ENCODE measurements at places on chromosomes 11 and 22. TPM values are rescaled to one million over a fixed set of nuclear protein-coding genes. Genes with fewer than 3 reads are reported as not detected.

GRCh38 chr11:116776522-116776984, 3.8 kb upstream of the BUD13 start:
- peaks cover 19% of the 10 kb centered on the region for H3K4me1 ChIP-seq
- H3K36me3 ChIP-seq: peaks cover 16% of the 10 kb centered on the region
- DNase-seq: no peak
- no peak overlapping the region for H3K27ac ChIP-seq
- no peak overlapping the region for H3K4me3 ChIP-seq

GRCh38 chr11:1654388-1655167, 25.0 kb downstream of the KRTAP5-5 start:
- H3K4me1 ChIP-seq: peaks cover 38% of the 10 kb centered on the region
- no peaks in the 10 kb centered on the region for H3K27me3 ChIP-seq
- H3K36me3 ChIP-seq: no peaks in the 10 kb centered on the region
- peak; percentile 46 for DNase-seq

DNA sequence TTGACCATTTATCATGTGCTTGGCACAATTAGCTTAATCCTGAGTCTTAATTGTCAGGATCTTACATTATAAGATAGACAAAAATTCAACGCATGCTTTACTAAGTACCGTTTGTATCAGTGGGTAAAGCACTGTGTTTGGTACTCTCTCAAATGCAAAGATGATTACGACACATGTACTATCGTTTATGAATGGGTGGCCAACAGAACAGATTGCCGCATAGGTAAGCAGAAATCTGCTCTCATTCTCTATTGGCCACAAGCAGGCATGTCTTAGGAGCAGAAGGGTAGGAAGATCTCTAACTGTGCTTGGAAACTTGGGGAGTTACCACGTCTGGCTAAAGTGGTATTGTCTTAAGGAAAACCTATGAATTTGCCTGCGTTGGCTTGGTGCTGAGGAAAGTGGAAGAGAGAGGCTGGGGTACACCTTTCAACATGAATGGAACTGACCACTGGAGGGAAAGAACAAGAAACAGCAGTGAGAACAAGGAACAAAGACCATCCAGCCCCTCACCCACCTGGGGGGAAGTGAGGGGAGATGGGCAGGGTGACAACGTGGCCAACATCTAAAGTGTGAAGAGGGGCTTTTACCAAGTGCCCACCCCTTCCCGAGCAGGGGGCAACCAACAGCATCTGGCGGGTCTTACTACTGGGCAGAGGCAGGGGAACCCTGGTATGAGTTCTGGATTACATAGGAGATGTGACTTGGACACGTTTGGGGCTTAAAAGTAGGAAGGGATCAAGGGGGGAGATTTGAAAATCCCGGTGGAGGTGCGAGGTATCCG, 1.0 kb upstream of the TUBA8 start:
- DNase-seq: no peak
- no peak overlapping the region for H3K4me3 ChIP-seq
- H3K36me3 ChIP-seq: no peaks in the 10 kb centered on the region
- no peaks in the 10 kb centered on the region for H3K4me1 ChIP-seq
- H3K27ac ChIP-seq: no peak overlapping the region

GRCh38 chr11:84721561-84721961, 905.6 kb downstream of the DLG2 start:
- peaks cover 3% of the 10 kb centered on the region for H3K27me3 ChIP-seq
- H3K27ac ChIP-seq: no peak overlapping the region
- no peak for DNase-seq
- no peaks in the 10 kb centered on the region for H3K4me1 ChIP-seq
- H3K36me3 ChIP-seq: no peaks in the 10 kb centered on the region
- H3K4me3 ChIP-seq: no peak overlapping the region

GRCh38 chr11:27421819-27422494, 50.6 kb downstream of the LGR4 start:
- H3K4me3 ChIP-seq: no peak overlapping the region
- no peak overlapping the region for H3K27ac ChIP-seq
- H3K27me3 ChIP-seq: no peaks in the 10 kb centered on the region

DNA sequence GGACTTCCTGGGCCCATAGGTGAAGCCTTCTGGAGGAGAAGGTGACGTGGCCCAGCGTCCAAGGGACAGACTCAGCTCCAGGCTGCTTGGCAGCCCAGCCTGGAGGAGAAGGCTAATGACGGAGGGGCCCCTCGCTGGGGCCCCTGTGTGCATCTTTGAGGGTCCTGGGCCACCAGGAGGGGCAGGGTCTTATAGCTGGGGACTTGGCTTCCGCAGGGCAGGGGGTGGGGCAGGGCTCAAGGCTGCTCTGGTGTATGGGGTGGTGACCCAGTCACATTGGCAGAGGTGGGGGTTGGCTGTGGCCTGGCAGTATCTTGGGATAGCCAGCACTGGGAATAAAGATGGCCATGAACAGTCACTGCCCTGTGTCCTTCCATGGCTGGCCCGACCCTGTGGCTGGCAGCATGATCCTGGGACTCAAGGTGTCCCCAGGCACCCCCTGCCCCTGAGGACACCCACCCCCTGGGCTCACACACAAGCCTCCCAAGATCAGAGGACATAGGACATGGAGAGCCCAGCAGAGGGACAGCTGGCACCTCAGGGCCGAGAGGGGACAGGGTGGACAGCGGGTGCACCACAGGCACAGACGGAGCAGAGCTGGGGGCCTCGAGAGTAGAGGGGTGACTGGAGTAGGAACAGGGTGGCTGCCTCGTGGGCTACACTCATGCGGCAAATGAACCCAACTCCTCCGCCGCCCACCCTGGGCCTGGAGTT, 10.1 kb downstream of the SIGIRR start:
- no peak for DNase-seq
- peak overlapping the region; percentile 65 for H3K27ac ChIP-seq
- H3K4me3 ChIP-seq: no peak overlapping the region
- peaks cover 5% of the 10 kb centered on the region for H3K36me3 ChIP-seq
- H3K4me1 ChIP-seq: peaks cover 4% of the 10 kb centered on the region

GRCh38 chr22:48096851-48097665, 1334.6 kb downstream of the TBC1D22A start:
- H3K27ac ChIP-seq: no peak overlapping the region
- no peak overlapping the region for H3K4me3 ChIP-seq
- H3K36me3 ChIP-seq: no peaks in the 10 kb centered on the region
- no peaks in the 10 kb centered on the region for H3K4me1 ChIP-seq

- no peak overlapping the region for H3K4me3 ChIP-seq
- H3K36me3 ChIP-seq: no peaks in the 10 kb centered on the region
- no peaks in the 10 kb centered on the region for H3K4me1 ChIP-seq
Observed at GRCh38 chr11:8706673-8707432, 24.3 kb downstream of the RPL27A start.

DNA sequence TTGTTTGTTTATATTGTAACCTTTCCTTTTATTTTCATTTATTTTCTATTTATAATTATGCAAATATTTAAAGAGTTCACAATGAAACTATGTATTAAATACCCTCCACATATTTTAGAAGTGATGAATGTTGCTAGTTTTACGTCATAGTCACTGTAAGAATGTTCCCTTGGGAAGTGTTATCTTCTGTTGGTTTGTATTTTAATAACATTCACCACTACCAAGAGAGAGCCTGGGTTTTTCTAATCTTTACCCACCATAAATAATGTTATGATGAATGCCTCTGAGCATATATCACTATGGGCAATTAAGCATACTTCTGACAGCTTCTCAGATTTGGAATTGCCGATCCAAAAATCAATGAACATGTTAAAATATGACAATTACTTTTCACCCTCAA, 80.7 kb downstream of the GGT1 start:
- no peaks in the 10 kb centered on the region for H3K36me3 ChIP-seq
- no peak overlapping the region for H3K4me3 ChIP-seq
- no peak for DNase-seq
- no peaks in the 10 kb centered on the region for H3K4me1 ChIP-seq

DNA sequence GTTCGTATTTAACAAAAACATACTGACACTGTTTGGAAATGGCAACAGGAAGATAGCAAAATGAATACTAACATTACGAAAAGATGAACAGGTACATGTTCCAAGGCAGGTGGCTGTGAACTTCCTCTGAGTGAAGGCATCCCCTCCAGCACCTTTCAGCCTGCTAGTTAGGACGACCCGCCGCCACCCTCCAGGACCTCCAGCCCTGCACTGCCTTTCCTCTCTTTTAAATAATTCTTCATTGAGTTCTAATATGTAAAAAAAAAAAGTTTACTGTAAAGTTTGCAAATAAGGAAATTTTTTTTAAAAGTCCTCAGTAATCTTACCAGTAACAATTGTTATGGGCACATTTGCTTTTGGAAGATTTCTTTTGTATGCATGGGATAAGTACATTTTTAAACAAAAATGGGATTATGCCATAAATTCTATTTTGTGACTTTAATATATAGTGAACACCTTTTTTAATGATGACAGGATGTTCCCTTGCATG, 6.0 kb downstream of the NEAT1 start:
- H3K4me1 ChIP-seq: peaks cover 20% of the 10 kb centered on the region
- DNase-seq: no peak
- no peak overlapping the region for H3K4me3 ChIP-seq
- H3K27me3 ChIP-seq: no peaks in the 10 kb centered on the region

DNA sequence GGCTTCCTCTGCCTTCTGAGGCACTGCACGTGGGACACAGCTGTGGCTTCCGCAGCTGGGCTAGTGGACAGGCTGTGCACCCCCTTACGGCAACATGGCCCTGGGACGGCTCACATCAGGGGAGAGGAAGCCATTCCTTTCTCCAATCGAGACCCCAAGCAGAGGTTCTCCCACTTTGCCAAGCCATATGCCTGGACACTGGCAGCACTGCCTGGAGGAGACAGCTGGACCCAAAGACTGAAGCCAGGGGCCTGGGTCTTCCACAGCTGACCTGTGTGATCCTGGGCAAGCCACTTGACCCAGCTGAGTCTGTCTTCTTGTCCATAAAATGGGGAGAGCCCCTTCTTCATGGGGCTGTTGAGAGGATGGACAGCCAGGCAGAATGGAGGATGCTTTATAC, 65.4 kb downstream of the SHISAL1 start:
- H3K27me3 ChIP-seq: no peaks in the 10 kb centered on the region
- H3K4me1 ChIP-seq: no peaks in the 10 kb centered on the region
- H3K36me3 ChIP-seq: no peaks in the 10 kb centered on the region
- H3K4me3 ChIP-seq: no peak overlapping the region
- H3K27ac ChIP-seq: no peak overlapping the region

DNA sequence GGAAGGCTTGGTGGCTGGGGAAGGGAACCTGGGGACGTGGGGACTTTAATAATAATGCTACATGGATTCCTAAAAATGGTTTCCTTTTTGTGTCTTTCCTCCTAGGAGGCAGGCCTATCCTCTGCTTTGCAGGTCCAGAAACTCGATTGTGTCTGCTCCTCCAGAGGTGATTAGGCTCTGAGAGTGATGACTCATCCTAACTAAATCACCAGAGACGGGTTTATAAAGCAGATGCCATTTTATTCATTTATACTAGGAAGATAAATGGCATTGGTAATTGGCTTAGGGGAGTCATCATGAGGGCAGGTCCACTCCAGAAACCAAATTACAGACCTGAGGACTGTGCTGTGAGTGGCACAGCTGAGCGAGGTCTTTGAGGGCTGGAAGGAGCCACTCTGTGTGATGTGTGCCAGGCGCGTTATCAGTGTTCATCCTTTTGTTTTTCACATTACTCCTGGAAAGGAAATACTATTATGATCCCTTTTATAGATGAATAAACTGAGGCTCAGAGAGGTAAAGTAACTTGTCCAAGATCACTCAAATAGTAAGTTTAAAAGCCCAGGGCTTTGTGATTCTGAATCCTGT, 7.1 kb downstream of the NLRX1 start:
- H3K4me1 ChIP-seq: no peaks in the 10 kb centered on the region
- no peak for DNase-seq
- no peaks in the 10 kb centered on the region for H3K27me3 ChIP-seq
- H3K36me3 ChIP-seq: no peaks in the 10 kb centered on the region
- no peak overlapping the region for H3K27ac ChIP-seq

DNA sequence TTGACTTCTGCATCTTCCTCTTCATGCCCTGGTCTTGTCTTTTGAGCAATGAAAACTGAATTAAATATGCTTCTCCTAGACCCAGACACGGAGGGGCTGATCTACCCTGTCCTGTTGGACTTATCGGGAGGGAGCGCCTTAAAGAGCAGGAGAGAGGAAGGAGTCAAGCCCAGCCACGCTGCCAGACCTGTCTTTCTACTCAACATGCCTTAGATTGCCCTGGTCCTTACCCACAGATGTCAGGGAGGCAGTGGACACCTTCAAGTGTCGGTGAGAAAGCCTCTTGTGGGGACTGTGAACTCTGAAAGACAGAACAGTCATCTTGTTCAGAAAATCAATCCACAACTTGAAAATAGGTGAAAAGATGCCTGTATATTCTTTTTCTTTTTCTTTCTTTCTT, 61.8 kb downstream of the IRAG1 start:
- DNase-seq: no peak
- H3K27ac ChIP-seq: no peak overlapping the region
- H3K4me1 ChIP-seq: peaks cover 15% of the 10 kb centered on the region
- no peaks in the 10 kb centered on the region for H3K36me3 ChIP-seq
- no peak overlapping the region for H3K4me3 ChIP-seq

DNA sequence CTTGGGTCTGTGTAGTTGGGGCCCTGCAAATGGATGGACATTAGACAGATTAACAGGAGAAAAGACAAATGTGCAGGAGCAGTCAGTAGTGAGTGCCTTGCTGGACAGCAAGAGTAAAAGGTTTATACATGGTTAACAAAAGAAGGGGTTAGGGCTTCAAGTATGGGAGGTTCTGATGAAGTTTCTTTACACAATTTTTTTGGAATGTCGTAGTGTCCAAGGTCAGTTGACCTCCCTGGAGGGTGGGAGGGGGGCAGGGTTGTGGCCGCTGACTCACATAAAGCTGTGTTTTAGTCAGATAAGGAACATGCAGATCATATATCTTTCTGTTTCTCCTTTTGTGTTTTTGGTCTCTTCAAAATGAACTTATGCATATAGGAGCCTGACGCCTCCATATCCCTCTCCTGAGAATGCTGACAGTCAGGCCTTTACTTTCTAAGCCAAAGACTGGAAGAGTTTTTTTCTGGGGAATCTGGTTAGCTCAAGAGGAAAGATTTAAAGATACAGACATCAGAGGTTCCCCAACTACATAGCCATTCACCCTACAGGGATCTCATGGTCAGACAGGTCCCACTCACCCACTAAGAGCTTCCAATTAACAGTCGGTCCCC, 134.3 kb downstream of the NECTIN1 start:
- H3K27me3 ChIP-seq: no peaks in the 10 kb centered on the region
- H3K4me1 ChIP-seq: peaks cover 21% of the 10 kb centered on the region
- H3K27ac ChIP-seq: no peak overlapping the region
- no peak overlapping the region for H3K4me3 ChIP-seq
- H3K36me3 ChIP-seq: no peaks in the 10 kb centered on the region
- peak; percentile 62 for DNase-seq

- H3K27me3 ChIP-seq: no peaks in the 10 kb centered on the region
- H3K27ac ChIP-seq: peak within 1 kb of the TSS; percentile 75
- peaks cover 16% of the 10 kb centered on the region for H3K4me1 ChIP-seq
- peaks cover 3% of the 10 kb centered on the region for H3K36me3 ChIP-seq
Observed at GRCh38 chr22:46267431-46268279, at the start of gene TTC38. Gene TTC38, plus strand, starts transcription at chr22:46268008. Its CDS starts 32 bp downstream, at chr22:46268040.

- peaks cover 40% of the 10 kb centered on the region for H3K4me1 ChIP-seq
- peak within 1 kb of the TSS; percentile 62 for H3K27ac ChIP-seq
- H3K36me3 ChIP-seq: no peaks in the 10 kb centered on the region
- H3K27me3 ChIP-seq: no peaks in the 10 kb centered on the region
- peak within 1 kb of the TSS; percentile 64 for H3K4me3 ChIP-seq
- DNase-seq: no peak
Observed at GRCh38 chr22:30245985-30246813, at the start of gene LIF. Gene LIF, minus strand, starts transcription at chr22:30246759. Its CDS starts 64 bp downstream, at chr22:30246695.

SHISA8 gene
- 1.4 TPM for total RNA-seq

TMA7B gene
- total RNA-seq: not detected

FBLN1 gene
- total RNA-seq: 510 TPM

SORL1 gene
- total RNA-seq: 26.3 TPM

HSPB2 gene
- not detected for total RNA-seq

SLC22A6 gene
- not detected for total RNA-seq

PARVA gene
- 37.6 TPM for total RNA-seq

MS4A12 gene
- total RNA-seq: not detected

IGLL1 gene
- total RNA-seq: not detected

All from Caco-2 (cell line).